ENCODE measurements at places on chromosomes 1 and 21.

GRCh38 chr1:197632005-197632404, 143.3 kb downstream of the DENND1B start:
- DNase-seq: no peak

GRCh38 chr1:160580221-160580812, 1.0 kb upstream of the CD84 start:
- DNase-seq: no peak

DNA sequence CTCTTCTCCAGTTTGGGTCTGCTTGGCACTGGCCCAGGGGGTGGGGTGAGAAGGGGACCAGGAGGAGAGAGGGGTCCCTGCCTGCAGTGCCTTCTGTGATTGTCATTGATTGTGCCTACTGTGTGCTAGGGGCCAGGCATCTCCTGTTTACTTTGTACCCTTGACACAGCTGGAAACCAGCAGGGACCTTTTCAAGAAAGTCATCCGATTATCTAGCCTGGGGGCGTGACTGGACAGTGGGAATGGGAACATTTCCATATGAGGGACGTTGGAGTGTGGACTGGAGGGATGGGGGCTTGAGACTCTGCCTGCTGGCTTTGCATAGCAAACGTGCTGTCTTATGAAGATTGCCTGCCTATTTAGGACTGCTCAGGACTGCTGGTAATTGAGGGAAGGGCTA, 19.8 kb upstream of the DMBX1 start:
- no peak for DNase-seq

GRCh38 chr1:233289676-233290075, 5.8 kb downstream of the PCNX2 start:
- DNase-seq: no peak

DNA sequence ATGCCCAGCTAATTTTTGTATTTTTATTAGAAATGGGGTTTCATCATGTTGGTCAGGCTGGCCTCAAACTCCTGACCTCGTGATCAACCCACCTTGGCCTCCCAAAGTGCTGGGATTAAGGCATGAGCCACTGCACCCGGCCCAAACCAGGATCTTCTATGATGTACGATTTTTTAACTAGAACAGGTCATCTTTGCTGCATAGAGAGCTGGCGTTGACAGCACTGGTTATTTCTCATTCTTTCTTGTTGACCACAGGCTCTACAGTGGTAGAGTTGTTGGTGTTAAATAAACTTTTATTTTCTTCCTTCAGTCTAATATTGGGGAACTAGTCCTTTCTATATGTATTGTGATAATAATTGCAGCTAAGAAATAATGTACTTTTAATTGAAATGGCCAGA, 3.8 kb upstream of the MAB21L3 start:
- DNase-seq: no peak

DNA sequence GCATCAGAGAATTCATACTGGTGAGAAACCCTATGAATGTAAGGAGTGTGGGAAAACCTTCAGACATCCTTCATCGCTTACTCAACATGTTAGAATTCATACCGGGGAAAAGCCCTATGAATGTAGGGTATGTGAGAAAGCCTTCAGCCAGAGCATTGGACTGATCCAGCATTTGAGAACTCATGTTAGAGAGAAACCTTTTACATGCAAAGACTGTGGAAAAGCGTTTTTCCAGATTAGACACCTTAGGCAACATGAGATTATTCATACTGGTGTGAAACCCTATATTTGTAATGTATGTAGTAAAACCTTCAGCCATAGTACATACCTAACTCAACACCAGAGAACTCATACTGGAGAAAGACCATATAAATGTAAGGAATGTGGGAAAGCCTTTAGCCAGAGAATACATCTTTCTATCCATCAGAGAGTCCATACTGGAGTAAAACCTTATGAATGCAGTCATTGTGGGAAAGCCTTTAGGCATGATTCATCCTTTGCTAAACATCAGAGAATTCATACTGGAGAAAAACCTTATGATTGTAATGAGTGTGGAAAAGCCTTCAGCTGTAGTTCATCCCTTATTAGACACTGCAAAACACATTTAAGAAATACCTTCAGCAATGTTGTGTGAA, 12.8 kb downstream of the ZFP69B start:
- no peak for DNase-seq

DNA sequence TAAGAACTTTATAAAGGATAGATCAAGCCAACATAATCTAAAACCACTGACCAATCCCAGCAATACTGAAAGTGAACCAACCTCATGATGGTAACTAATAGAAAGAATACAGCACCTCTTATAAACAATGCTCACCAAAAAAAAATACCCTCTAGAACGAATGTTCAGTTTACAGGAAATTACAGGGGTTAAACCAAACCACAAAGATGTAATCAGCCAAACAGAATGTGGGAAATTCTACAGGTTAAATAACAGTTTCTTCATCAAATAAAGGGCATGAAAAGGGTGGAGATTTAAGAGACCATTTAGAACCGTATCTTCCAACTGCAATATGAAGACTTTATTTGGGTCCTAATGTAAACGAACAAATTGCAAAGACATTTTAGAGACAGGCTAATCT, 30.4 kb downstream of the ARID4B start:
- no peak for DNase-seq

DNA sequence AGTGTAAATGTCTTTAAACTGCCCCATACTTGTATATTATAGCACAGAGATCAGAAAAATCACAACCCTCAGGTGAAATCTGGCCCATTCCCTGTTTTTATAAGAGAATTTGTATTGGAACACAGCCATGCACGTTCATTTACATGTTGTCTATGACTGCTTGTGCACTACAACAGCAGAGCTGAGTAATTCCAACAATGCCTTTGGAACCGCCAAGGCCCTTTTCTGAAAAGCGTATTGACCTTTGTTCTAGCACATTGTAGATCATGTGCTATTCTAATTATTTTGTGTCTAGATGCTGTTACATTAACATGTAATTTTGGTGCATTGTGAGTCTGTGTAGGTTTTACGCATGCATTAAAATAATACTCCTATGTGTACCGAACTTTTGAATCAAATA, 339.6 kb downstream of the CHRM3 start:
- DNase-seq: no peak

GRCh38 chr1:169809370-169810095, 14.8 kb upstream of the METTL18 start:
- DNase-seq: no peak

DNA sequence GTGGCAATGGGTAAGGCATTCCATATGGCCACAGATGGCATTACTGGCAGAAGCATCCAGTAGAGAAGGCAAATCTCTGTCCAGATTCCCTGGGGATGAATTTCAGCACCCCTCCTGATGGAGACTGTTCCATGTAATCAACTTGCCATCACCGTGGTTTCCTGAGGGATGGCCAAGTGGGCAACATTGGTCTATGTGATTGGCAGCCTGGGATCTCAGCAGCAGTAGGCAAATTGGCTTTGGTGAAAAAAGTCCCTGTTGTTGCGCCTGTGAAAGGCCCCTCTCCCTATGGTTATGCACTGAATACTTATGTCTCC, 19.3 kb downstream of the DMRTB1 start:
- no peak for DNase-seq

DNA sequence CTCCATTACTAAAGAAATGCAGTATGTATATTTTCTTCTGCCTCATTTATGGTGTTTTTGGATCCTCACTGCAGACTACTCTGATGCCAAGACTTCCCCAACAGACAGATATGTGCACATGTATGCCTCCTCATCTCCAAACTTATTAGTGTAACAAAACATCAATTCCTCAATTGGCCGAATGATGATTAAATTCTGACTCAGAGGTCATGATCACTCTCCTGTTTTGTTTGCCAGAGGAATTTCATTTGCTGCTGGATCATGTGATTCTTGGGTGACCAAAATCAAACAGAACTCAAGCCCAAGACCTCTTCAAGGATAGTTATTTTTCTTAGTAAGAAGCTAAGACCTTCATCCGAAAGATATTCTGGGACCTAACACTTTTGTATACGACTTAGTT, 227.6 kb downstream of the LMO4 start:
- DNase-seq: no peak

GRCh38 chr1:112614460-112615065, 4.4 kb downstream of the ST7L start:
- no peak for DNase-seq

DNA sequence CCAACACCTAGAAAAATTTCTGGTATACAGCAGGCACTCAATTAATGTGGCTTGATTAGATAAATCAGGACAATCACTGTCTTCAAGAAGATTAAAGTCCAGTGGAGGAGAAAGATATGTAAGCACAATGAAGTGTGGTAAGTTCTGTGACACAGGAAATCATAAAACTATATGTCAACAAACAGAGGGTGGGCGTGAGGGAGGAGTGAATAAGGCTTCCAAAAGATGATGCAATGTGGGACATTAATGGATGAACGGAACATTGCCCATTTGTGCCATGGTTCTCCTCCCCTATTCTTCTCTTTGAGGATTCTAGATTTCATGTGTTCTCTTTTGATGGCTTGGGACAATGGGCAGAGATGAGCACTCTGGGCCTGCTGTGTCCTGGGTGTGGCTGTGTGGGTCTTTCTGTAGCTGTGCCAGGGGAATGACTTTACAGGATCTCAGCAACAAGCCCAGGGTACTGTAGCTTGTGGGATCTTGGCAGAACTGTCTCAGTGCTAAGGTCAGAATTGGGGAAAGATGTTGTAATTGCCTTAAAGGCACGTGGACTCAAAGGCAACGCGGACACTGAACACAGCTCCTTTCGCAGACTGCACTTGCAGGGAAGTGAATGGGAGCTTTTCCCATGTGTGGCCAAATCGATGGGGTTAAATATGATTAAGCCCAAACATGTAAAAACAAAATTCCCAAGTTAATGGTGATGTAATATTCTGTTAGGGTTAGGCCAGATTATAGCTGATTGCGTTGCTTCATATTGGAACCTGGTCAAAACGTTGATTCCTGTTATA, 366.9 kb downstream of the TGFB2 start:
- no peak for DNase-seq

- no peak for DNase-seq
Measured at GRCh38 chr1:36765785-36766300, 268.5 kb downstream of the GRIK3 start.

DNA sequence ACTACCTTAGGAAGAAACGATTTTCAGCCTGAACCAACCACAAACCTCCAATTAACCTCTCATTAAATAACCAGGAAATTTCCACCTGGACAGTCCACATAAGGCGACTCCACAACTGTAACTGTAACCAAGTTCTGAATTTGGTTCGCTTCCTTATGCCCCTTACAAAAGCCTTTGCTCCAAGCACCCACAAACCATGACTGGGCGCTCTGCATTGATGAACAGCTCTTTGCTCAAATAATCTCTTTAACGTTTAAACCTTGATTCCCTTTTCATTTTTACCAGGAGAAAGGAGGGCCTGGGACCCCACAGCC, 38.2 kb upstream of the ZNF124 start:
- DNase-seq: no peak

- DNase-seq: no peak
Measured at GRCh38 chr1:94512816-94513215, 28.7 kb downstream of the F3 start.

DNA sequence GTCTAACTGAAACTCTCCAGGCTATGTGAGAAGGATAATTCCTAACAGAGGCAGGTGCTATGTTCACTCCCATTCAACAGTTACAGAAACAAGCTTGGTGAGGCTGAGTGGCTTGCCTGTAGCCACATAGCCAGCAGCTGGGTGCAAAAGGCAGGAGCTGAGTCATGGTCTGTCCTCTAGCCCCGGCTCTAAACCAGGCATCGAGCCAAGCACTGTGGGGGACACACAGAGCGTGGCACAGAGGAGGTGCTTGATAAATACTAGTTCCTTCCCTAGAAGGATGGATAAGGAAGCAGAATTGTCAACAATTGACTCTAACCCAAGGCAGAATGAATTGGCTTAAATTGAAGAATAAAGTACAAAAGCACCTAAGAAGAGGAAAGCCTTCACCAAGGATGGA, 10.4 kb upstream of the KCNA2 start:
- no peak for DNase-seq

DNA sequence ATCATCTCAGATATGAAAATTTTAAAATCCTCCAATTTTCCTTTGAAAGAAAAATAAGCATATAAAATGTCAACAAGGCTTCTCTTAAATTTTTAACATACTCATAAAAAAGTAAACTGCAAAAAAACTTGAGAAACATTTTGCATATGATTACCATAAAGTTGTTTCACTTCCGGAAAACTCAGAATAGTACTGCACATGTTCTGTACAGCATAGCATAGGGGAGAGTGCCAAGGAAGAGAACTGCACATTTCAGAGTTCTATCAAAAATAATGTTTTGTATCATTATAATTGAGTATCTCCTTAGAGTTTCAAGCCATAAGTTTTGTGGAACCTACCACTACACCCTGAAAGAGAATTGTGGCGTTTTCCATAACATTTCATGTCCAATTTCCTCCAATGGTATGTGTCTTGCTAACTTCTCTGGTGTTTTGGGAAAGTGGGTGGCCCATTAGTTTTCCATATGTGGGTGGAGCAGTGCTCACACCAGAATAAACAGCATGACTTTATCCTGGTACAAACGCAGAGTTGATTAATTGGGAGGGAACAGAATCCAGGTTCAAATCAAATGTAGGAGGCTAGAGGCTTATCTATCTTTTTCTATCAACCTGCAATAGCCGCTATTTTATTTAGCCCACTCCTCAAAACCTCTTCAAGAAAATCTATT, 430.9 kb downstream of the LMO4 start:
- no peak for DNase-seq

DNA sequence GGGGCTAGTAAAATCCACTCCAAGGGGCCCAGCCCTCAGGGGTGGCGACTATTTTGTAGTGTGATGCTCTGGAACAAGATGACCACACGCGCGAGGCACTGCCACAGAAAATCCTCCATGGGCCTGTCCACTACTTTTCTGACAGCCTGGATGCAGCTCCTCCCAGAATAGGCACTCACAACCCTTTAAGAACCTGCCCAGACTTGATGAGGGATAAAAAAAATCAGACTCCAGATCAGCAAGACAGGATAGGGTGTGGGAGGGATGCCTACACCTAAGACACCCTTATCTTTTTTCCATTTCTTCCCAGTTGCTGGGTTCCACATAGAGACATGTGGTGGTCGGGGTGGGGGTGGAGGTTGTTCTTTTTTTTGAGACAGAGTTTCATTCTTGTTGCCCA, 33.5 kb downstream of the PCAT6 start:
- DNase-seq: no peak

- no peak for DNase-seq
Measured at GRCh38 chr1:157292809-157293564, 154.8 kb upstream of the ETV3 start.

GRCh38 chr1:26978901-26979300, 14.6 kb upstream of the TRNP1 start:
- no peak for DNase-seq

DNA sequence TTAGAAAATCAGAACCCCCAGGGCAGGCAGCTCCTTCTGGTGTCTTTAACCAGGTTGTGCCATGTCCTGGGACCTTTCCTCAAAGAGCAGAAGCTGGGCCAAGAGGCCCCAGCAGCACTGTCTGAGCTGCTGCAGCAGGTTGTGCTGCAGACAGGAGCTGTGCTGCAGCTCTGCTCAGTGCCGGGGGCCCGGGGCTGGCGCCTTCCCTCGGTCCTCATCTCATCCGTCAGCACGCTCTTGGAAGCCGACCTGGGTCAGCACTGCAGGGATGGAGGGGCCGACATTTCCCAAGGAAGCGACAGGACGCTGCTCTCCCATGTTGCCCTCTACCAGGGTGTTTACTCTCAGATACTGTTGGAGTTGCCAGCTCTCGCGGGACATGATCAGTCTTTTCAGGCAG, 11.7 kb downstream of the URB2 start:
- DNase-seq: no peak

- DNase-seq: no peak
Measured at GRCh38 chr1:152725261-152725660, 17.3 kb downstream of the LCE4A start.

- no peak for DNase-seq
Measured at GRCh38 chr1:193438312-193438711, 251.9 kb upstream of the B3GALT2 start.

- DNase-seq: no peak
Measured at GRCh38 chr1:2156866-2157265, 37.7 kb downstream of the FAAP20 start.
